ENCODE measurements at places on chromosomes 7 and 10. TPM values are rescaled to one million over a fixed set of nuclear protein-coding genes. Genes with fewer than 3 reads are reported as not detected.

DNA sequence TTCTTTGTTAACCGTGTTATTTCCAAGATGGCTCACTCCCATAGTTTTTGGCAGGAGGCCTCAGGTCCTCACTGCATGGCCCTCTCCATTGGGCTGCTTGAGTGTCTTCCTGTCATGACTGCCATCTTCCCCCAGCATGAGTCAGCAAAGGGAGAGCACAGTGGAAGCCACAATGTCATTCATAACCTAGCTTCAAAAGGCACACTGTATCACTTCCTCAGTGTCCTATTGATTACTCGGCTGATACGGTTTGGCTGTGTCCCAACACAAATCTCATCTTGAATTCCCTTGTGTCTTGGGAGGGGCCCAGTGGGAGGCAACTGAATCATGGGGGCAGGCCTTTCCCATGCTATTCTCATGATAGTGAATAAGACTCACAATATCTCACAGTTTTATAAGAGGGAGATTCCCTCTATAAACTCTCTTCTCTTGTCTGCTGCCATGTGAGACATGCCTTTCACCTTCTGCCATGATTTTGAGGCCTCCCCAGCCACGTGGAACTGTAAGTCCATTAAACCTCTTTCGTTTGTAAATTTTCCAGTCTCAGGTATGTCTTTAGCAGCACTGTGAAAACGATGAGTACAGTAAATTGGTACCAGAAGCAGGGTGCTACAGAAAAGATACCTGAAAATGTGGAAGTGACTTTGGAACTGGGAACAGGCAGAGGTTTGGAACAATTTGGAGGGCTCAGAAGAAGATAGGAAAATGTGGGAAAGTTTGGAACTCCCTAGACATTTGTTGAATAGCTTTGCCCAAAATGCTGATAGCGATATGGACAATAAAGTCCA lies 106.5 kb downstream of the PRLHR start:
- no peak for ATAC-seq

The ACTL6B gene
- total RNA-seq: 2.2 TPM

GRCh38 chr7:141562543-141562942 lies 11.3 kb downstream of the AGK start:
- ATAC-seq: no peak

DNA sequence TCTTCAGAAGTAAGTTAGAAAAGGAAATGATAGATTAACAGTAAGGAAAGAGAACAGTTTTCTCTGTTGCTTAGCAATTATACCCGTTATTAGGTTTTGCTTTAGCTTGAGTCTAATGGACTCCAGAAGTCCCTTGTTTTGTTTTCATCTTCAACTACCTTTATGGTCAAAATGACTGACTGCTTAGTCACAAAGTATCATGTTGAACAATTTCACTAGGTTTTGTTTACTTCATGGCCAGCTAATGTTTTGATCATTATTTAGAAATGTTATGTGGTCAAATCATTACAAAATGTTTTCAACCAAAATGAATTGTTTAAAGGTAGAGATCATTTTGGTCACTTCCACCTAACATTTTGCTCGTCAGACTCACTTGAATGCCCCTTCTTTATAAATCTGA lies 1.9 kb downstream of the UBN2 start:
- no peak for ATAC-seq

- ATAC-seq: no peak
Observed at GRCh38 chr10:126336801-126337200, 51.5 kb downstream of the ADAM12 start.

The OPN4 gene
- not detected for total RNA-seq

- ATAC-seq: no peak
Observed at GRCh38 chr10:17037910-17038309, 91.7 kb downstream of the CUBN start.

The CTNNA3 gene
- total RNA-seq: 7.8 TPM

The ELN gene
- total RNA-seq: 427 TPM

- ATAC-seq: no peak
Observed at GRCh38 chr7:32039000-32039756, 31.0 kb downstream of the PDE1C start.
